ENCODE measurements at places on chromosomes 3 and 15. TPM values are rescaled to one million over a fixed set of nuclear protein-coding genes. Genes with fewer than 3 reads are reported as not detected.

Gene GPR149
- total RNA-seq = not detected

Gene STAC
- total RNA-seq = under 0.01 TPM

DNA sequence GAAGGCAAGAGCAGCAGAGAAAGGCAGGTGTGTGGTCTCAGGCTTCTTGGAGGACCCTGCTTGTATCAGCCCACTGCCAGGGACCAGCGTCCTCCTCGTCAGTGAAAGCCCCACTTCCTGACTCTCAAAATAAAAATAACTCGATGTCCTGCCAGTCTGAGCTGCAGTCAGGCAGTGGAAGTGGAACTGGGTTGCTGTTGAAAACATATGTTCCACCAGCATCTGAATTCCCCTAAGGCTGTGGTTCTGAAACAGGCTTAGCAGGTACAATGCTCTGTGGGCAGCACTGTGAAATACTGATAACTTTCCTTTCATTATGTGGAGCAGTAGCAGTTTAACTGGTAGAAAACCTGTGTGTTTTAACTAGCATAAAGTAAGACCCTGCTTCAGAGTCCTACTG lies 121.6 kb upstream of the EIF1B start:
- H3K27me3 ChIP-seq = no peaks in the 10 kb centered on the region
- no peak overlapping the region for H3K4me3 ChIP-seq
- H3K4me1 ChIP-seq = no peaks in the 10 kb centered on the region
- H3K27ac ChIP-seq = no peak overlapping the region
- no peaks in the 10 kb centered on the region for H3K36me3 ChIP-seq
- DNase-seq = no peak

GRCh38 chr3:186097663-186098451 lies 11.0 kb downstream of the ETV5 start:
- H3K4me3 ChIP-seq = peak overlapping the region; percentile 12
- H3K4me1 ChIP-seq = no peaks in the 10 kb centered on the region
- H3K27me3 ChIP-seq = no peaks in the 10 kb centered on the region
- no peaks in the 10 kb centered on the region for H3K36me3 ChIP-seq
- DNase-seq = peak; percentile 28

- H3K4me1 ChIP-seq = peaks cover 20% of the 10 kb centered on the region
- H3K27ac ChIP-seq = no peak overlapping the region
- H3K36me3 ChIP-seq = no peaks in the 10 kb centered on the region
- H3K4me3 ChIP-seq = no peak overlapping the region
- no peak for DNase-seq
- H3K27me3 ChIP-seq = no peaks in the 10 kb centered on the region
Measured at GRCh38 chr3:73448041-73448440, 176.7 kb downstream of the PDZRN3 start.

GRCh38 chr3:171058058-171058457 lies 31.5 kb upstream of the SLC2A2 start:
- no peaks in the 10 kb centered on the region for H3K27me3 ChIP-seq
- DNase-seq = no peak
- H3K27ac ChIP-seq = no peak overlapping the region
- no peaks in the 10 kb centered on the region for H3K36me3 ChIP-seq

GRCh38 chr3:76367281-76367680 lies 581.9 kb upstream of the ZNF717 start:
- no peak for DNase-seq
- no peaks in the 10 kb centered on the region for H3K27me3 ChIP-seq
- H3K36me3 ChIP-seq = no peaks in the 10 kb centered on the region
- H3K4me3 ChIP-seq = no peak overlapping the region

DNA sequence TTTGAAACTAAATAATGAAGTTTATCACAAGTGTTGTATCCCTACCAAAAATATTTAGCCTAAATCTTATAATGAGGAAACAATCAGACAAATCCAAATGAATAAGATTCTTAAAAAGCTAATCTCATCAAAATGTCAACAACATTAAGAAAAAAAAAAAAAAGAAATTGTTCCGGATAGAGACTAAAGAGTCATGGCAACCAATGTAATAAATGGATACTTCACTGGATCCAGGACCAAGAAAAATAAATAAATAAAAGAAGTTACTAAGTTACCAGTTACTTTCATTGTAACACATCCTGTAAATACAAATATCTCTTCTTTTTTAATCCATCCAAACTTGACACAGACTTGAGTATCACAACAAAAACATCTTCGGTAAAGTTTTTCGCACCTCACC lies 607 bp downstream of the MRPL47 start:
- H3K36me3 ChIP-seq = no peaks in the 10 kb centered on the region
- peaks cover 12% of the 10 kb centered on the region for H3K4me1 ChIP-seq
- H3K27me3 ChIP-seq = no peaks in the 10 kb centered on the region
- peak overlapping the region; percentile 93 for H3K27ac ChIP-seq

GRCh38 chr15:65132878-65133547 lies 595 bp downstream of the PDCD7 start:
- no peaks in the 10 kb centered on the region for H3K27me3 ChIP-seq
- no peaks in the 10 kb centered on the region for H3K36me3 ChIP-seq
- no peak for DNase-seq
- peak overlapping the region; percentile 87 for H3K27ac ChIP-seq

- H3K4me1 ChIP-seq = no peaks in the 10 kb centered on the region
- H3K27ac ChIP-seq = no peak overlapping the region
- no peaks in the 10 kb centered on the region for H3K27me3 ChIP-seq
- H3K4me3 ChIP-seq = no peak overlapping the region
- no peaks in the 10 kb centered on the region for H3K36me3 ChIP-seq
Measured at GRCh38 chr15:99976811-99977271, 243.6 kb upstream of the LYSMD4 start.

Gene HHATL
- not detected for total RNA-seq

GRCh38 chr15:79371591-79371990 lies 60.5 kb upstream of the MINAR1 start:
- no peaks in the 10 kb centered on the region for H3K27me3 ChIP-seq
- H3K36me3 ChIP-seq = no peaks in the 10 kb centered on the region
- H3K4me1 ChIP-seq = no peaks in the 10 kb centered on the region
- no peak for DNase-seq
- no peak overlapping the region for H3K27ac ChIP-seq

Gene MESP2
- not detected for total RNA-seq

DNA sequence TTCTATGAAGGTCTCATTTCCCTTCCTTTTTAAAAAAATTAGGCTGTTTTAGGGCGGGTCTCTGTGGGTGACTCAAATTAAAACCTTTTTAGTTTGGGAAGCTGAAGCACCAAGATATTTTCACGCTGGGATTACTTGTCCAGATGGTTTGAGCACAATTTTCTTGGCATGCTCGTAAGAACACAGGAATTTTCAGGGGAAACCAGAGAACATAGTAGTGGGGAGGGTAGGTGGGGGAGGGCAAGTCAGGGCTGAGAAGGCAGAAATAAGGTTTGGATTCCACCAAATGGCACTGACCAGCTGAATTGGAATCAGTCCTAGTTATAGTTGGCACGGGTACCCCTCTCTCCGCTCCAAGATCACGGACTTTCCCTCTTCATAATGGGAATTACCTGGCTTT lies 97.3 kb upstream of the LRIG1 start:
- no peaks in the 10 kb centered on the region for H3K27me3 ChIP-seq
- no peaks in the 10 kb centered on the region for H3K4me1 ChIP-seq
- H3K4me3 ChIP-seq = no peak overlapping the region
- DNase-seq = no peak

DNA sequence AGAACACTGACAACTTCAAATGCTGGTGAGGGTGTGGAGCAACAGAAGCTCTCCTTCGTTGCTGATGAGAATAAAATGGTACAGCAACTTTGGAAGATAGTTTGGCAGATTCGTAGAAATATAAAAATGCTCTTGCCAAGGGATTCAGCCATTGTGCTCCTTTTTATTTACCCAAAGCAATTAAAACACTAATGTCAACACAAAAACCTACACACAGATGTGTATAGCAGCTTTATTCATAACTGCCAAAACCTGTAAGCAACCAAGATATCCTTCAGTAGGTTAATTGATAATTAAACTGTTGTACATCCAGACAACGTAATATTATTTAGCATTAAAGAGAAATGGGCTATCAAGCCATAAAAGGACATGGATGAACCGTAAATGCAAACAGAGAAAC lies 37.8 kb upstream of the LSAMP start:
- DNase-seq = no peak
- H3K4me1 ChIP-seq = no peaks in the 10 kb centered on the region
- H3K27me3 ChIP-seq = no peaks in the 10 kb centered on the region
- H3K4me3 ChIP-seq = no peak overlapping the region

Gene RAB6B
- total RNA-seq = 1.5 TPM

Gene IL12A
- not detected for total RNA-seq

Gene SLC30A4
- total RNA-seq = 7.2 TPM

DNA sequence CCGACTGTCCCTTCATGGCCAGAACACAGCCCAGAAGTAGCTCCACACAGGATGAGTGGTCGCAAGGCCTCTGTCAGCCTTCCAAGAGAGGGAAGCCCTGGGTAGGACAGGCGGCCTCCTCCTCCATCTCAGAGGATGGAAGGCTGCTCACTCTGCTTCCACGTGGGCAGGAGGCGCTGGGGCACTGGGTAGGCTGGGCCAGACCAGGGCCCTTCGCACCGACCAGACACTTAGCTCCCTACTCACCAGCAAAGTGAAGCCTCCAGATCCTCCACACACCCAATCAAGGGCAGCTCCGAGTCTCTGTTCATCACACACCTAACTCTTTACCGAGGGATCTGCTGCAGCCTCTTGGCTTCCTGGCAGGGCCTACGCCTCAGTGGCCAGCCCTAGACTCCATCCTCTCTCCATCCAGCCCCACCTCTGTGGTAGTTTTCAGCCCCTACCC lies 24.3 kb upstream of the PLXNA1 start:
- no peak for DNase-seq
- no peak overlapping the region for H3K27ac ChIP-seq
- no peaks in the 10 kb centered on the region for H3K27me3 ChIP-seq
- H3K36me3 ChIP-seq = no peaks in the 10 kb centered on the region
- H3K4me3 ChIP-seq = no peak overlapping the region

Gene CD276
- 23.6 TPM for total RNA-seq

Gene NEK10
- 8.3 TPM for total RNA-seq

DNA sequence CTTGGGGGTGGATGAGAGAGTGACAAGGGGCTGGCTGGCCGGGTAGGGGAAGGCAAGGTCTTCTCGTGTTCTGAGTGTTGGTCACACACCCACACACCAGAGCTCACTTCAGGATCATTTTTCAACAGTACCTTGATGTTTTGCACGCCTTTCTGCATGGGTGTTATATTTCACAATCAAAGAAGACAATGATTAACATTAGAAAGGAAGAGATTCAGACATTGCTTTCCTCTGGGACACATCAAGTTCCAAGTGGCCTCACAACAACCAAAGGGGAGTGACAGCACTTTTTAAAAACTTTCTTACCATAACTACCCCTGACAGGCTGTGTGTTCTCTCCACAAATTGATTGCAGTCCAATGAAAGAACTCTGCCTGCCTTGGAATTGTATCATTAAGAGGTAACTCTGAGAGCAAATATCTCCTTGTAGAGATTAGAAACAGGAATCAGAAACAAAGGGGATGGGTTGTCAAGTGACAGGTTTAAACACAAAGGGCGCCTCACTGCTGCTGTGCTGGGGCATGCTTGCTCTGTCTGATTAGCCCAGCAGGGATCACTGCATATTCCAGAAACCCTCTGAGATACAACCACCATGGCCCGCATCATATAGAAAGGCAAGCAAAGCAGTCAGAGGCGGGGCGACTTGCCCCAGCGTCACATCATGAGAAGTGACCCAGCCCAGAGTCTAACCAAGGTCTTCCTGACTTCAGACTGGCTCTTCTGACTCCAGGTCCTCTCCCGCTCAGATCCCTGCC lies 230.8 kb downstream of the FEZF2 start:
- DNase-seq = no peak
- no peak overlapping the region for H3K27ac ChIP-seq
- H3K4me3 ChIP-seq = no peak overlapping the region
- H3K4me1 ChIP-seq = no peaks in the 10 kb centered on the region

DNA sequence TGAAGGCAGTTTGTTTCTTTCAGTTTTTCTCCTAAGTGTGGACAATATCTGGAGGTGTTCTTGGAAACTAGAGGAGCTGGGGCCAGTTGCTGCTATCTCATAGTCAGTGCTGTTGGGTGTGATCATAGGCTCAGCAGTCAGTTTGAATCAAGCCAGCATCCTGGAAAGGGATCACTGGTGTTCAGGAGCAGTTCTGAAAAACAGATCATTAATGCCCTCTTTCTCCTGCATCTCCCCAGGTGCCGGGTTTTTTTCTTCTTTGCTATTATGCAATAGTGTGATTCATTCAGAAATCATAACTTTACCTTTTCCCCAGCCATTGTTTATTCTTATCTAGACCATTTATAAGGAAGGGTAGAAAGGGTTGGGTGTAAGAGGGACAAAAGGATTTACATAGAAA lies 24.0 kb downstream of the LNP1 start:
- H3K4me3 ChIP-seq = no peak overlapping the region
- H3K36me3 ChIP-seq = no peaks in the 10 kb centered on the region
- no peaks in the 10 kb centered on the region for H3K4me1 ChIP-seq
- no peak overlapping the region for H3K27ac ChIP-seq
